ENCODE measurements at places on chromosomes 5 and 9.
A peak's percentile ranks its signal among the peaks of the same experiment; 100 is the strongest.

GRCh38 chr5:144183254-144183889, 12.7 kb downstream of the KCTD16 start:
- no peaks in the 10 kb centered on the region for H3K36me3 ChIP-seq
- no peak overlapping the region for H3K27ac ChIP-seq
- H3K4me3 ChIP-seq: no peak overlapping the region
- peaks cover 5% of the 10 kb centered on the region for H3K4me1 ChIP-seq
- no peak for ATAC-seq

DNA sequence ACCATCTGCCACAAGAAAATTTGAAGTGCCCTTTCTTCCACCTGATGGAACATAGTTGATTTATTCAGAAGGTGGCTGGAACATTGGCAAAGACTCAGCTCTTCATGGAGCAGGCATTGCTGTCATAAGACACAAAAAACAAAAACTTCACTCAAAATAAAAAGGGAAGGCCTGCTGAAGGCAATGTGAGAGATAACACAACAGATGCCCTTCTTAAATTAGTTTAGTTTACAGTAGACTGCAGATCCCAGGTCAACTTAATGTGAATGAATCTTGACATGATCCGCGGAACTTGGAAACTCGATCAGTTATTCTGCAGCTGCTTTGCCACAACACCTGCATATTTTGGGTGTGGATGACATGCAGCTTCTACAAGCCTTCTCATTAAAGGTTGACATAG, 159.8 kb upstream of the PLCXD3 start:
- no peak for ATAC-seq
- no peaks in the 10 kb centered on the region for H3K4me1 ChIP-seq
- no peak overlapping the region for H3K27ac ChIP-seq
- H3K4me3 ChIP-seq: no peak overlapping the region

GRCh38 chr5:129113867-129114266, 19.3 kb downstream of the ISOC1 start:
- no peaks in the 10 kb centered on the region for H3K27me3 ChIP-seq
- H3K4me1 ChIP-seq: peaks cover 6% of the 10 kb centered on the region
- peaks cover 23% of the 10 kb centered on the region for H3K36me3 ChIP-seq
- H3K27ac ChIP-seq: no peak overlapping the region

GRCh38 chr5:92909602-92909962, 671.4 kb downstream of the NR2F1-AS1 start:
- no peaks in the 10 kb centered on the region for H3K27me3 ChIP-seq
- no peaks in the 10 kb centered on the region for H3K36me3 ChIP-seq
- ATAC-seq: no peak
- H3K4me3 ChIP-seq: no peak overlapping the region
- no peak overlapping the region for H3K27ac ChIP-seq
- H3K4me1 ChIP-seq: no peaks in the 10 kb centered on the region

- ATAC-seq: no peak
- H3K27me3 ChIP-seq: no peaks in the 10 kb centered on the region
Observed at GRCh38 chr5:1277331-1277730, 17.5 kb downstream of the TERT start.

DNA sequence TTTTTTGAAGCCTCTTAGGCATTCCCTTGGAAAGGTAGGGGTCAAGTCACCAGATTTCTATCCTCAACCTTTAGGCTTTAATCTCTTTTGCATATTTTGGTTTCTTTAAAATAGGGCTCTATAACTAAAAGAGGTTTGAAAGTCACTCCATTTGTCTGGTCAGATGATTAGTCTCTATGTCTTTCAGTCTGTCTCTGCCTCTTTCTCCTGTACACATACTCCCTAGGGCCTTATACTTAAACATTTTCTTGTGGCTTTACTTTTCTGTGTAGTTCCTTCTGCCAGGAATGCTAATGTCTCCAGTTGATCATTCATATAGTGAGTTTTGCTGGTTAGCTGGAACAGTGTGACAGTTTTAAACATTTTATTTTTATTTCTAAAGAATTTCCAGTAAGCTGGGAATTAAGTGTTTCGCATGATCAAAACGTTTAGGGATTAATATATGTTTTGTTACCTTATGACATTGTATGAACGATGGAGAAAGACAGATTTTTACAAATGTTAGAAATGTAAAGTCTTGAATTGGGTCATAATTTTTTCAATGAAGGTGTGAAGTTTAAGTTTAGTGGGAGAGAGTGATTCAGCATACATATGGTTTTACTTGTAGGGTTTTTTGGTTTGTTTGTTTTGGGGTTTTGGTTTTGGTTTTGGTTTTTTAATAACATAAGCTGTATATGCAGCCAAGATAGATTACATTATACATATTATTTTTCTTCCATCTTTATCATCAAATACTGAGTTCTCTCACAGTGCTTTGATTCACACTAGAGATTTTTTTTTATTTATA, 90.6 kb downstream of the ZCCHC7 start:
- peak overlapping the region; percentile 2 for H3K4me3 ChIP-seq
- no peaks in the 10 kb centered on the region for H3K27me3 ChIP-seq
- H3K27ac ChIP-seq: peak overlapping the region; percentile 91
- peaks cover 63% of the 10 kb centered on the region for H3K4me1 ChIP-seq
- ATAC-seq: no peak

GRCh38 chr5:9340085-9340484, 205.8 kb downstream of the SEMA5A start:
- ATAC-seq: no peak
- no peak overlapping the region for H3K27ac ChIP-seq
- H3K4me1 ChIP-seq: no peaks in the 10 kb centered on the region
- H3K27me3 ChIP-seq: no peaks in the 10 kb centered on the region
- H3K36me3 ChIP-seq: no peaks in the 10 kb centered on the region

DNA sequence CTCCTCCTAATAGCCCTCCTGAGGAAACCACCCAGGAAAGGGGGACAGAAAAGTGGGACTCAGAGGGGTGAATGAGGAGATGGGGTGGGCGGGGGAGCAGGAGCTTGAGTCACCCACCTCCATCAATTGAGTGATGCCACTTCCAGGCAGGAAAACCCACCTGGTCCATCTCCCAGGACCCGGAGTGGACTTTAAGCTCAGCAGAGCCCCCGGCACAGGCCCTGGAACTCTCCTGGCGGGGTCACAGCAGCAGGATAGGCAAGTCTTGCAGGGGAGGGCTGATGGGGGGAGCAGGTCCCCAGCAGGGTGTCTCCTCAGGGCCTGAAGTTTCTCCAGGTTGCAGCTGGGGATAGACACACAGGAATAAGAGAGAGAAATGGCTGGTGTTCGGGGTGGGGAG, 40.8 kb downstream of the LHX2 start:
- peaks cover 87% of the 10 kb centered on the region for H3K27me3 ChIP-seq
- H3K36me3 ChIP-seq: peaks cover 6% of the 10 kb centered on the region

- no peaks in the 10 kb centered on the region for H3K27me3 ChIP-seq
- H3K36me3 ChIP-seq: peaks cover 54% of the 10 kb centered on the region
- ATAC-seq: no peak
Observed at GRCh38 chr9:123033864-123034601, 566 bp downstream of the GPR21 start.

DNA sequence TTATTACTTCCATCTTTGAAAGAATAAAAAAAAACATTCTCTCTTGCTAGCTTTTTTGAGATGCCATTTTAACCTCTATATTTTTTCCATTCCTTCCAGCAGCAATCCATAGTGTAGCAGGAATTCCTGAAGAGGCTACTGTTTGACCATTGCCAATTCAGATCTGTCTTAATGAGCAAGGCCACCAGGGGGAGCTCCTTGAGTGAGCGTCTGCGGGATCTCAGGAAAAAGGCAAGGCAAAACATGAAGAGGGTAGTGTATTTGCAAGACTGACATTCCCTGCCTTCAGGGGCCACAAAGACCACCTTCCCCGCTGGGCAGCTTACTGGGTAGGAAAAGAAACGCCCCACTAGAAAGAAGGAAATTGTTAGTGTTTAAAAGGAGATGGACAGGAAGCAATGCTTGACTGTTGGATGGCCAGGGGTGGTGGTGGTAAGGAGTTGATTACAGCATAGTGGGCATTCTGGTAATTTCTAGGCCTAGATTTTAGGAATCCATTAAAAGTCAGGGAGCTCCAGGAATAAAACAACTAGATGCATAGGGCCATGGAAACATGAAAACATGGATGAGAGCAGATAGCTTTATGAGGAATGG, 206.6 kb upstream of the HAPLN1 start:
- no peaks in the 10 kb centered on the region for H3K36me3 ChIP-seq
- no peaks in the 10 kb centered on the region for H3K27me3 ChIP-seq
- ATAC-seq: no peak
- H3K4me1 ChIP-seq: no peaks in the 10 kb centered on the region
- H3K27ac ChIP-seq: no peak overlapping the region

- H3K4me1 ChIP-seq: no peaks in the 10 kb centered on the region
- no peaks in the 10 kb centered on the region for H3K27me3 ChIP-seq
- ATAC-seq: no peak
Observed at GRCh38 chr5:101435768-101436167, 532.7 kb upstream of the ST8SIA4 start.

GRCh38 chr5:161660806-161661205, 24.7 kb upstream of the GABRA6 start:
- H3K27ac ChIP-seq: no peak overlapping the region
- ATAC-seq: peak; percentile 16
- no peaks in the 10 kb centered on the region for H3K27me3 ChIP-seq
- no peaks in the 10 kb centered on the region for H3K36me3 ChIP-seq
- H3K4me3 ChIP-seq: no peak overlapping the region

DNA sequence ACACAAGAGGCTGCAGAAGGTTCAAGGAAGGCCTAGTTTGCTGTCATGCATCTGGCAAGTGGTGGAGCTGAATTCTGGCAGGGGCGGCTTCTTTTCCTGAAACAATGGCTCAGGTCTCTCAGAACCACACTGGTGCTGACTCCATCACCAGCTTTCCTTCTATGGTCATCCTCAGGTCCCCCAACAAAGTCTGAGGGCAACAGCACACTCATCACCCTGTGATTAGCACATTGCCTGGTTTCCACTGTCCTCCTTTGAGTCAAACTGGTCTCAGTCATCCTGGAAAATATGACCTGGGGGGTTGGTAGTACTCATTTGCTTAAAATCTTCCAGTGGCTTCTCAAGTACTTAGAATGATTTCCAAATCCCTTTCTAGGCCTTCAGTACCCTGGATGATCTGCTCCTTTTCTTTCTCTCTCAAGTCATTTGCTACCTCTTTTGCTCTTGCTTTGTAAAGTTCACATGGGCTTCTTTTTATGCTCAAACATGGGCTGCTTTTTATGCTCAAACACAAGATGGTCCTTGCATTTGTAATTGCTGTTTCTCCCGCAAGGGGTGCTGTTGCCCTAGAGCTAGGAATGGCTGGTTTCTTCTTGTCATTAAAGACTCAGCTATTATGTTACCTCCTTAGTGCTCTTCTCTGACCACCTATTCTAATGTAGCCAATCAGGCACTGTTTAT, 144.9 kb downstream of the ALDH1A1 start:
- no peak overlapping the region for H3K27ac ChIP-seq
- H3K36me3 ChIP-seq: no peaks in the 10 kb centered on the region
- H3K27me3 ChIP-seq: no peaks in the 10 kb centered on the region
- no peak overlapping the region for H3K4me3 ChIP-seq
- no peak for ATAC-seq

DNA sequence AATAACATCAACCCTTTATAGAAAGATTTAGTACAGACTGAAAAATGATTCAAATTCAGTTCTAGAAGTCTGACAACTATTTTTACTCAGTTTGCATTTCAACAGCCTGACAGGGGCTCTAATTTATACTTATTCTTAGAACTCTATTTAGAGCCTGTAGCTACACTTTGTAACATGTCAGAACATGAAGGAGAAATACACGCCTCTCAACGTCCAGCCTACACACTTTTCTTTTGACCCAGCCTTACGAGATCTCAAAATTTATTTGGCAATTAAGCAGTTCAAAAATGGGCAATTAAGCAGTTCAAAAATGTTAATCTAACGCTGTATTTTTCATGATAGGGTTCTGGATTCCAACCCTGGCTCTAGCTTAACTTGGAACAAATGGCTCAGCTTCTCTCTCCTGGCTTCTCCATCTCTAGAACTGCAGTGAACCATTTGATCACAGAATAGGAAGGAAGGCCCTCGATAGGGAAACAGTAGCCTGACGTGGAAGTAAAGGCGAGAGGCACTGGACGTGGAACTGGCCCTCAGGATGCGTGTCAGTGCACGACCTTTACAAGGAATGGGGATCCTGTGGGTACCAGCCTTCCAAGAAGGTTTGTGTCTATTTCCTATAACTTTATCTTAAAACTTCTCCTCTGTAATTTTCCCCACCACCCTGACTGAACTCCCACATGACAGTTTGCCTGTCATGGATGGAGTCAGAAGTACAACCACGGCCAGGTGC, 66.4 kb downstream of the PRRT1B start:
- peaks cover 93% of the 10 kb centered on the region for H3K36me3 ChIP-seq
- no peak for ATAC-seq
- peaks cover 54% of the 10 kb centered on the region for H3K4me1 ChIP-seq
- H3K4me3 ChIP-seq: no peak overlapping the region
- H3K27ac ChIP-seq: peak overlapping the region; percentile 84
- H3K27me3 ChIP-seq: no peaks in the 10 kb centered on the region

DNA sequence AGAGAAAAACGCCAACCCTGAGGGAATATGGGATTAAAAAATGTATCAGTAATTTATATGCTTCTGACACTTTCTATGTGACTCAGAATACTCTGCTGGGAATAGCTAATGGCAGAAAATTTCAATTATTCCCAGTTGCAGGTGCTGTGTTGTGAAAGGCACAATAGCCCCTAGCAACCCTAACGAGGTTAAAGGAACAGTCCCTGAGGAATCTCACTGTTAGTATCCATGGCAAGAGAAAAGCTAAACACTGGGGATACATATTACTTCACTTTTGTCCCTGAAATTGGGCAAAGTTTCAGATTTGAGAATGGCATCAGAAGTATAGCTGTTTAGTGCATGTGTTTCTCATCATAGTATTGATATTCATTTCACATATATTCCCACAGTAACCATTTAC, 555.0 kb downstream of the RAB3C start:
- H3K4me3 ChIP-seq: no peak overlapping the region
- H3K27ac ChIP-seq: no peak overlapping the region
- H3K27me3 ChIP-seq: no peaks in the 10 kb centered on the region
- no peak for ATAC-seq
- H3K4me1 ChIP-seq: peaks cover 6% of the 10 kb centered on the region

GRCh38 chr9:80883826-80884579, 805.3 kb downstream of the TLE1 start:
- H3K4me3 ChIP-seq: no peak overlapping the region
- ATAC-seq: no peak
- no peaks in the 10 kb centered on the region for H3K36me3 ChIP-seq
- H3K4me1 ChIP-seq: no peaks in the 10 kb centered on the region
- H3K27me3 ChIP-seq: no peaks in the 10 kb centered on the region
- no peak overlapping the region for H3K27ac ChIP-seq

- no peak overlapping the region for H3K27ac ChIP-seq
- H3K4me1 ChIP-seq: no peaks in the 10 kb centered on the region
- no peak for ATAC-seq
Observed at GRCh38 chr5:11007269-11007870, 246.3 kb upstream of the DAP start.

- H3K4me3 ChIP-seq: no peak overlapping the region
- ATAC-seq: no peak
- no peaks in the 10 kb centered on the region for H3K27me3 ChIP-seq
- peaks cover 7% of the 10 kb centered on the region for H3K4me1 ChIP-seq
- H3K36me3 ChIP-seq: no peaks in the 10 kb centered on the region
- H3K27ac ChIP-seq: no peak overlapping the region
Observed at GRCh38 chr9:94135222-94135621, 51.0 kb downstream of the PTPDC1 start.

Data from stimulated activated memory B cell treated with anti-CD40 and anti-IgM and Interleukin-4, amounts not matched to agents 10 μg/mL and 1 μg/mL and 100 μg/mL, for 72 hours (primary cell).